ENCODE measurements at places on chromosomes 6 and 20.

GRCh38 chr6:150492507-150492906 lies 107.2 kb upstream of the PLEKHG1 start:
- peak; percentile 70 for DNase-seq

DNA sequence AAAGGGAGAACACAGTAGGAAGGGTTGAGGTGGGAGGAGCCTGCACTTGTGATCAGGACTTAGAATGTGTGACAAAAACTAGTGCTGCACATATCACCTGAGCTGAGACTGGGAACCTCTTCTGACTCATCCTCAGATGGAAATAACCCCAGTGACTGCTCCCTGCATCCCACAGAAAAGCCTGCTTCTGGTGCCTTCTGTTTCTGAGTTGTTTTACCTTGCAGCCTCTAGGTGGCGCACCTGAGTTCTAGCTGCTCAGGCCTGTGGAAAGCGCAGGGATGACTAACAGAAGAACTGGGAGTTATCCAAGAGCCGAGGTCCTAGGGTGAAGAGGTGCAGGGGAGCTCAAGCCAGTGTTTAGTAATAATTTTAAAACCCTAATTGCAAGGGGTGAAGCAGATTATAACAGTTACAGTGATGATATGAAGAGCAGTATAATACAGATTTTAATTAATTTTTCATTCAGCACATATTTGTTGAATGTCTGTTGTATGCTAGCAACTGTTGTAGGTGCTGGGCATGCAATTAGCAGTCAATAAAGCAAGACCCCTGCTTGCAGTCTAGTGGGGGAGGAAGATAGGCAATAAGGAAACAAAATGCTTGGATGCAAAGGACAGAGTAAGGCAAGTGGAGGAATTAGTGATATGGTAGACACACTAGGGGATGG lies 302.5 kb downstream of the DHX35 start:
- peak; percentile 71 for DNase-seq

- DNase-seq: no peak
Measured at GRCh38 chr20:4524307-4524706, 197.4 kb upstream of the PRND start.

DNA sequence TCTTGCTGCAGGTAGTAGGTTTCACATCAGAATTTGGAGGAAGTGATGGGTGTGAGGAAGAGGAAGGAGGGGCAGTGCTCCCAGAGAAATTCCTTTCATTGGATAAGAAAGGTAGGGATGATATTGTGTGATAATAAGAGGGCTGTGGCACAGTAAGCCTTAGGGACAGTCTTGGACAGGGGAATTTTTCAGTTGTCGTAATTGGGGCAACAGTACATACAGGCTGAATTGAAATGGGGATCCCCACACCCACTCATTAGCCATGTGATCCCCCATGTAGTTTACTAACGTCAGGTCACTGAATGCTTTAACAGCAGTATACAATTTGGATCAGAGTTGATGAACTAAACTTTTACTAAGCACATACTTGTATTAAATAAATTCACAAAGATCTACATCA lies 79.4 kb downstream of the FOXO3 start:
- no peak for DNase-seq

DNA sequence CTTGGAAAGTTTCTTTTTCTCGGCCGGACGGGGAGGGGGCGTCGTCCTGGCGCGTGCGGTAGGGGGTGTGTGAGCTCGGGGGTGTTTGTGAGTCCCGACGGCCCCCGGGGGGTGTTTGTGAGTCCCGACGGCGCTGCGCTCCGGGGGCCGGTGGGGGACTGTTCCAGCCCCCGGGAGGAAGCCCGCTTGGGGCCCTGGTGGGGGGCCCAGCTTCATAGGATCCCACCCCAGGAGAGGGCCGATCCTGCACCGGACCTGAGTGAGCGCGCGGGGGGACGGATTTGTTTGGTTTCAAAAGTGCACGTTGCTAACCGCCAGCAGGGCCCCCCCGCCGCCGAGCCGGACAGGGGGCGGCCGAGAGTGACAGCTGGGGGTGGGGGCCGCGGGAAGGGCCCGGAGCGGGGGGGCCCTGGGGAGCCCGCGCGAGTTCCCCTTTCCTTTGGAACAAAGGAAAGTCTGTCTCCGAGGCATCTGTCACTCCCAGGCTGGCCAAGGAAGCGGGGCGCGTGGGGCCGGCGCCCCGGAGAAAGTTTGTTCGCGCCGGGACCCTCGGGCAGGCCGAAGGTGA lies 485 bp downstream of the TGIF2 start:
- no peak for DNase-seq

DNA sequence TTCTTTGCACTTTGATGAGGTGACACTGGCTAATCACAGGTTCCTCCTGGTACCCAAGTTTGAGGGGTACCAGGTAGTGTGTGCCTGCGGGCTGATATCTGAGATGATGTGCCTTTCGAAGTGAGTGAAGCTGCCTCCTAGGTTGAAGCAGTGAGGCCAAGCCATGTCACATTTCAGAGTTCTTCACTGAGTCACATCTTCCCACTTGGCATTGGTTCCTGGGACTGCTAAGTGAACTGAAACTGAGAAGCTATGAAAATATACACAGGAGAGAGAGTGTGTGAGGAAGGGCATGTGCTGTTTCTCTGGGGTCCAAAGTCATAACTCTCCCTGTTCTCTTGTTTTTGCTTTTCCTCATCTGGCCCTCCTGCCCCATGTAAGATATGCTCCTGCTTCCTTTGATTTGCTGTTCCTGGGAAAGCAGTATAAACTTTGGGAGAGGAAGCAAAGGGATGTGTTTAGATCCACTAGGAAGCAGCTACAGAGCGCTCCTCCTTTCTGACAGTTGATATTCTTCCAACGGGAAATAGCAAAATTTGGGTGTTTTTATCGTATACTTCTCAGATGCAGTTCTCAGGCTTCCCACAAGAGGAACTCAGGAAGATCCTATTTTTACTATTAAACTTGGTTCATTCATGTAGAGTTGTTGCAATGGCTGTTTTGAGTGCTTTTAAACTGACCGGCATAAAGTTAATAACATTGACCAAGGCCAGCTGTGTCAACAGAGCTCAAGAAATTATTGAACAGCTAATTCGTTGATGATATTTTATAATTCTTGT lies 153.7 kb downstream of the MOXD1 start:
- no peak for DNase-seq

All from BE2C (cell line).